Caki2 (cell line): ENCODE measurements at places on chromosomes 6 and 20. TPM values are rescaled to one million over a fixed set of nuclear protein-coding genes. Genes with fewer than 3 reads are reported as not detected.

DNA sequence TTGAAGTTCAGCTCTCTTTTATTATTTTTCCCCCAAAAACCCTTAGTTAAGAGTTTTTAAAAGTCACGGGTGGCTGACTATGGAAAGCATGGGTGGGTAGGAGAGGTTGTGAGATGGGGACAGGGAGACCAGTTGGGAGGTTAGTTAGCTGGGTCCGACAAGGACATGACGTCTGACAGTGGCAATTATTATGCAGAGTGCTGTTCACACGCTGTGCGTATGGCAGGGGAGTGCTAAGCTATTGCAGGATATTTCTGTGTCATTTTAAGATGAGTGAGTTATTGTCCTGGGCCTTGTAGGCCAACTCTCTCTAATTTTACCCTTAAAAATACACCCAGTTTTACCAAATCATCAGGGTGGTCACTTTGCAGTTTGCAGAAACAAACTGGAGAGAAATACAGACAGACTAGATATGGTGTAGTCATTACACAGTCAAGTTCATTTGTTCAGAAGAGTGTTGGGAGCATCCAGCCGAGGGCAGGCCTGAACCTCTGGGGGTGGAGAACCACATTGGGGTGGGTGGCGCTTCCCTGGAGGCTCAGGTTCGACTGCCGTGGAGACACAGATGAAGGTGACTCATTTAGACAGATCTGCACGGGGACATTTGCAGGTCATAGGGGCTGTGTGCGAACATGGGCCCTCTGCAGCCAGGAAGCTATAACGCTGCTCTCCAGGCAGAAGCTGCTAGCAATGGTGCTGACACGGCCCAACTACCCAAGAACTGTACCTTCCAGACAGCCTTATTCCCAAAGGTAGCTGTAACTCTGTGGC, 307.6 kb downstream of the QKI start:
- DNase-seq: no peak

DNA sequence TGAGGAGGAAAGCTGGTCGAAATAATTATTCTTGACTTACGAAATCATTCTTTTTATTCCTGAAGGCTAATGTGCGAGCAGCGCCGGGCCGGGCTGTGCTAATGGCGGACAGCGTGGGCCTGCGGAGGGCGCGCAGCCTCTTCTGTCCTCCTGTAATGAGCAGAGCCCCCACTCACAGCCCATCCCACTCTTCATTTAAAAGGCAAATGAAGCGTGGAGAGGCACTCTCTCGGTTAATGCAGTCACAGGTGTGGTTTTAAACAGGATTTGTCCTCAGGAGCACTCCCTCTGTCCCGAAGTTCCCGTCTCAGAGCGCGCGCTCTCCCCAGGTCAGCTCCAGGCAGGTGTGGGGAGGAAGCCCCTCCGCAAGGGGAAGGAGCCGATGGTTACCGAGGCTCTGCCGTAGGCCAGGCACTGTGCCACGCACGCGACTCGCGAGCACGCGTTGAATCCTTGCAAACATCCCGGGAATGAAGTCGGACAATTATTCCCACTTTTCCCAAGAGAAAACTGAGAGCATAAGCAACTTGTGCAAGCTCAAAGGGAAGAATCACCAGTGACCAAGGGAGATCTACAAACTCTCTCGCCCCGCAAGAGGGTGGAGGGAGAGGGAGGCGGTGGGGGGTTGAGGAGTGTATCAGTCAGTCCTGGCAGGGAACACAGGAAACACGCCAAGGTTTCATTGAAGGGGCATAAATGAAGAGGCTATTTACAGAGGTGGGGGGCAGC, 35.5 kb upstream of the ZFAND3 start:
- no peak for DNase-seq

GRCh38 chr6:128275030-128275429, 245.4 kb downstream of the PTPRK start:
- DNase-seq: no peak

DNA sequence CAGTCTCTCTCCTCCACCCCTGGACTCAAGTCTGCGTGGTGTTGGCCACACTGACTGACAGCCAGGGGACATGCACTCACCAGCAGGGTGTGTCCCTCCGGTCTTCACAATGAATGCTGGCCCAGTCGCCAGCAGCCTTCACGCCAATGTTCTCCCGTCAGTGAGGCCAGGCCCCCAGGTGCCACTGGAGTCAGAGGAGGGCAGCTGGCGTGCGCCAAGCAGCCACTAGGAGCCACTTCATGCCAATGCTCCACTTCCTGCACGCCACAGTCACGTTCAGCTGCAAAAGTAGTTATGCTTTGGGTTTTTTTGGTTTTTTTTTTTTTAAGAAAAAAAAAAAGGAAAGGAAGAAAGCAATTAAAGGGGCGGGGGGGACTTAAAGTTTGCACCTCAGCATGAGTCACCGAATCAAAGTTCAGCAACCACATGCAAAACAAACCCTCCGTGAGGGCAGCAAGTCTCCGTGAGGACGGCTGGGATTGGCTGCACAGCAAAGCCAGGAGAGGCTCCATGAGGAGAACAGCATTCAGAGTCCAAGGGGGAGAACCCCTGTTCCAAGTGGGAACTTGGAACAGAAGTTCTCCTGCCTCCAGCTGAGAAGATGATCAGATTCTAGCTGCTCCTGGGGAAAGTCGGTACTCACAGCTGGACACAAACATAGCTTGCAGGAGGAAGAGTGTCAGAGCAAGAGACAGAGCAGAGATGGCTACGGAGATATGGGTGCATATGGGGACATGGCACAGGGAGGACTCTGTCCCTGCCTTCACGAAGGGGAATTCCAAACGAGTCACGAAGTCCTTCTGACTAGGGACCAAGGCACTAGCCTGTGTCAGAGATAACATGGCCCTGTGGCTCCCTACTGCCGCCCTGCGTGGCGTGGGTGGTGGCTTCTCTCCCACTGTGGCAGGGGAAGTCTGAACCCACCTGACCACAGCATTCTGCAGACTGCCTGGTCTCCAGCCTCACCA, at the start of gene ZC3H12D:
TSS of gene ZC3H12D (minus strand) at position 282 of the 968 bp plus-strand sequence. CDS start 10,471 bp downstream, outside the sequence.
- peak; percentile 88 for DNase-seq

The TMEM74B gene
- not detected in 2 replicates for total RNA-seq

- no peak for DNase-seq
Observed at GRCh38 chr20:34629342-34629741, 47.5 kb downstream of the PIGU start.

DNA sequence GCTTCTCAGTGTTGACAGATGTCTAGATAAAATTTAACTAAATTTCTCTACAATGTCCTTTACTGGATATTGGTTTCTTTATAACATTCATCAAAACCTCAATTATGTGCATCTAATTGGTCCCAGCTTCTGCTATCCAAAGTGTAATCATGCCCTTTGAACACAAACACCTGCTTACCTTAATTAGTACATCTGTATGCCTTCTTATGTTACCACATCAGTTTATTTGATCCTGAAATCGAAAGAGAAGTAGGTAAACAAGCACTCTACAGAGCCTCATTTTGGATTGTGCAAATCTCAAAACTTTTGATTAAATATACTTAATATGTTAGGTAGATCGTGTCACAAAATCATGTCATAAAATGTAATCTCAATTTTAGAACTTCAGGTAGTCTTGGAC, 36.5 kb downstream of the TAB2 start:
- no peak for DNase-seq

- no peak for DNase-seq
Observed at GRCh38 chr6:131172222-131172621, 37.0 kb downstream of the AKAP7 start.

- no peak for DNase-seq
Observed at GRCh38 chr6:41729624-41730023, 5.8 kb downstream of the TFEB start.

DNA sequence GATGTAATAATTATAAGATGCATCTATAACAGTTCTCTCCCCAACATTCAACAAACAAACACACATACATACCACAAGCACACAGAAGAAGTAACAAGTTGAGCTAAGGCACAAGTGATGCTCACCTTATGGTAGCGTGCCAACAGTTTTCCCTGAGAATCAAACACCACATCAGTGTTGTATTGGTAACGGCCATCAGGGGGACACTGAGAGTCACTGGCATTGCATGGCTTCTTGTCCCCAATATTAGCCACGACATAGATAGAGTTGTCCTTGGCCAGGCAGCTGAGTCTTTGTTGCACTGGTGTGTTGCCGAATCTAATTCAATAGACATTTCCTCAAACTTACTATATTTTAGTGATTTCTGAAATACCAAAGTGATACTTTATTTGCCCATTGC, 14.8 kb upstream of the VNN1 start:
- DNase-seq: no peak

DNA sequence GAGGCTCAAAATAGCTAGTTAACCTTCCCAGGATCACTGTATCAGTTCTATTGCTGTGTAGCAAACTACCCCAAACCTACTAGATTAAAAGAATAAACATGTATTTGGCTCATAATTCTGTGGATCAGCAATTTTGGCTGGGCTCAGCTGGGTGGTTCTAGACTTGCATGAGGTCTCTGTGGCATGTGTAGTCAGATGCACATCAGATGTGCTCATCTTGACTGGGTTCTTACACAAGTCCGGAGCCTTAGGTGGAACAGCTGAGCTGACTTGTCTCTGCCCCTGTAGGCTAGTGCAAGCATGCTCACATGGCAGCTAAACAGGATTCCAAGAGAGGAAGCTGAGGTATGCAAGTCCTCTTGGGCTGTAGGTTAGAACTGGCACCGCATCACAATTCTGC, 173.2 kb upstream of the PRND start:
- DNase-seq: no peak

DNA sequence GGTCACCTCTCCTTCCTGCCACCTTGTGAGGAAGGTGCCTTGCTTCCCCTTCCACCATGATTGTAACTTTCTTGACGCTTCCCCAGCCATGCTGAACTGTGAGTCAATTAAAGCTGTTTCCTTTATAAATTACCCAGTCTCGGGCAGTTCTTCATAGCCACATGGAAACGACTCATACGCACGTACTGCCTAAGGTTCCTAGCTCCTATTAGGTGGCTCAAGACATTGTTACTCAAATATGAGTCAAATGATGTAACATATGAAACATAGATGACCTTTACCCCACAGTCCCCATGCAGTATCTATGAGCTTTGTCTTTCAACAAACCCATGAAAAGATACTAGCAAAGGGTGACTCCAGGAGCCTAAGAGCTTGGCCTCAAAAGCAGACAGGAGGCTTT, 98.3 kb downstream of the SIM1 start:
- DNase-seq: peak; percentile 30

The HDGFL1 gene
- total RNA-seq: not detected in 2 replicates

DNA sequence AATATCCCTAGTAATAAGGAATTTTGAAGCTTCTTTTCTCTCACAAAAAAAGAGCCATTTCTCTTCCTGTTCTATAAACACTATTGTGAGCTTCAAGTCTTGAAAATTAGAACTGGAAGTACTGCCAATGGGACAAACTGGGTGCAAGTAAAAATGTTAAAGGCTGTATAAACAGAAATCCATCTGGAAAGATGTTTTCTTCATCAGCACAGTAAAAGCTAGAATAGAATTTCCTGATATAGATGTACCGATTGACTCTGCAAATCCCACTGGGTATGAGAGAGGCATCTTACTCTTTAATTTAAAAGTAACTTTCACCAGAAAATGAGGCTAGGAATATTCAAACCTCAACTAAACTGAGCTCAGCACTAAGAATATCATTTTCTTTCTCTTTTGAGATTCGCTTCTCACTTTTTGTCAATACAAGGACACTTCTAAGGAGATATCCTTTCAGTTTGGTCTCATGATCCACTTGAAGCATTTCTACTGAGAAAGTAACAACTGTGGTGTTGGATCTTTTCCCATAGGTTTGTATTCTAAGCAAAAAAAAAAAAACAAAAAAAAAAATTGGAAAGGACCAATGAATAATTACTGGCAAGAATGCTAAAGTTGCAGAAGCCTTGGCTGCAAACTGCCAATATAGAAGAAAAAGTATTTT, 169.0 kb upstream of the PRDM1 start:
- no peak for DNase-seq

The FAM162B gene
- total RNA-seq: not detected in 2 replicates
